ENCODE measurements at places on chromosomes 12 and 14.
A peak's percentile ranks its signal among the peaks of the same experiment; 100 is the strongest.

DNA sequence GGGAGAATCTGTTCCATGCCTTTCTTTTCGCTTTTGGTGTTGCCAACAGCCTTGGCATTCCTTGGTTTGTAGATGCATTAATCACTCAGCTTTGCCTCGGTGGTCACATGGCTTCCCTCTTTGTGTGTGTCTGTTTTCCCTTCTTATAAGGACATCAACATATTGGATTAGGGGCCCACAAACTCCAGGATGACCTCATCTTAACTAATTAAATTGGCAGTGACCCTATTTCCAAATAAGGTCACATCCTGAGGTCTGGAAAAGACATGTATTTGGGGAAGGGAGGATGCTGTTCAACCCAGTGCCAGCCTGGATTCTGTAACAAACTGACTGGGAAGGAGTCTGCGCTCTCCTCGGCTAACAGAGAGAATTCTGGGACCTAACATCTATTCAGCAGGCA, 365.7 kb upstream of the FKBP4 start:
- no peak for DNase-seq

DNA sequence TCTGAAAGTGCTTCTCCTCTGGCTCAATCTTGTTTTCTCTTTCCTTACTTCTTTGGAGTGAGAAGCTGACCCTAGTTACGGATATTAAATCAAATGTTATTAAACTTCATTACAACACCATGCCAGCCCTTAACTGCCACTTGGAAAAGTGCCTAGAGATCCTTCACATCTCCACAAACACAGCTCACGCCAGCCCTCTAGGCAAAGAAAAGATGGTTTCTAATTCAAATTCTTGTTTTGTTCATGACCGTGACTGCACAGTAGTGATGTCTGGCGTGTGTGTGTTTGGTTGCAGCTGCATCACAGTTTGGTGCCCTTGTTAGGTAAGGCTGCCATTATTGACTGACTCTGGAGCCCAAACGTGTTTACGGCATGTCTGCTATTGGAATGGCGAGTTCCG, 113.0 kb downstream of the BEGAIN start:
- DNase-seq = no peak

DNA sequence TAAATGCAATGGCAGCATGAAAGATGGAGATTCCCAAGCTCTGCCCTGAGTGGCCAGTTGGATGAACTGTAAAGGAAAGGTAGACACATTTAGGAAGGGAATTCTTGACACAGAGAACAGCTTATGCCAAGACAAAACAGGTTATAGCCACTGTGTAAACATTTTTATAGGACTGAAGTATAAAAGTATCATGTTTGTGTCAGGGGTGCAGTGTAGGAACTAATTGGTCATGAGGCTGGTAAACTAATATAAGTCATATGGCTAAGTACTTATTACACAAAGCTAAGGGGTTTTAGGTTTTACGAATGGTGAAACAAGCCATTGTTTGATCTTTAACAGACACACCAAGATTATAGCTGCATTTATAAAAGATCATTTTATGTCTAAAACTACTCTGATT, 207.7 kb upstream of the SLC16A7 start:
- DNase-seq = no peak

DNA sequence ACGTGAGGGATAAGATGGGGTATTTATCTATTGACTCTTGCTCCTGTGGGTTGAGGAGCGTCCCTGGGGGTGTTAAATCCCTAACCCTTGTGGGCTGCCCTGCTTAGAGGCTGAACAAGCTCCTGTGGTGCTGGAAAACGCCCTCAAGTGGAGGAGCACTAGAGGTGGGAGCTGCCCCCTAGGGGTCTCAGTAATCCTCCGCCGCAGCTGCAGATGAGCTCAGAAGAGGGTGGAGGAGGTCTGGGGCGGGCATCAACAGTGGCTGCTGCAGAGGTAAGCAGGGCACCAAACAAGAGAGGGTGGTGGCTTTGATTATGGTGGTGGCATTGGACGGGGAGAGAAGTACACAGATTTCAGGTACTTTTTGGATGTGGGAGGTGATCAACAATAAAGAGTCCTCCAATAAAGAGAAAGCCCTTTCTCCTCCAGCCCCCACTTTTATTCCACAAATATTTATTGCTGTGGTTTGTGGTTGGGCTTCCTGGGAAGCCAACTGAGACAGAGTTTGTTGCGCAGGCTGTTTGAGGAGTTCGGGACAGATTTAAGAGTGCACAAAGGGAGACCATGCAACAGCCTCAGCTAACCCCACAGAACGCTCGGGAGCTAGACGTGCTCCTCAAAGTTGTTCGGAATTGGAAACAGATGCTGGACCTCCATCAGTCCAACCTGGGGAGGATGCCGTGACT, 179.9 kb downstream of the ADCK1 start:
- DNase-seq = no peak

- no peak for DNase-seq
Observed at GRCh38 chr14:37061697-37062096, 110.7 kb downstream of the SLC25A21 start.

GRCh38 chr14:97328743-97329142, 531.6 kb downstream of the VRK1 start:
- DNase-seq = no peak

GRCh38 chr14:91418387-91419043, 895 bp upstream of the CCDC88C start:
- peak; percentile 53 for DNase-seq

DNA sequence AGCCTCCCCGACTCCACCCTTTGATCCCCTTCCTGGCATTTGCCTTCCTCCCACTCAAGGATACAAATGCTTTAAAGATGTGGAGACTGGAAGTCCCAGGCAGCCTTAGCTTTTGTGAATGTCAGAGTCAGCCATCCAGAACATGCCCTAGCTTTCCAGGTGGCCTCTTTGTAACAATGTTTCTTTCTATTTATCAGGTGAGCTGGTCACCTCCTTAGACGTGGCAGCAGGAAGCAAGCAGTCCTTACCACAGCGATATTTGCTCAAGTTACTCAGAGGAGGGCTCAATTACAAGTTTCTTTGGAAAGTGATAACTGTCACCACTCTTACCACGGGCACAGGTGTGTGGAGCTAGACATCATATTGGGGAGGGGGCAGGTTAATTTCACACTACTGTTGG, 4.9 kb downstream of the GALNT6 start:
- DNase-seq = no peak

- DNase-seq = no peak
Observed at GRCh38 chr12:118342090-118342489, 30.6 kb downstream of the TAOK3 start.

- DNase-seq = no peak
Observed at GRCh38 chr14:47392326-47392725, 283.1 kb downstream of the MDGA2 start.

GRCh38 chr12:120586860-120587259, 5.7 kb upstream of the POP5 start:
- DNase-seq = no peak

GRCh38 chr14:103442288-103442687, 57.1 kb downstream of the MARK3 start:
- DNase-seq = no peak

- no peak for DNase-seq
Observed at GRCh38 chr14:98244162-98244948, 1027.6 kb downstream of the BCL11B start.

GRCh38 chr14:89458713-89459420, 41.8 kb upstream of the FOXN3 start:
- no peak for DNase-seq

- no peak for DNase-seq
Observed at GRCh38 chr14:88983755-88984154, 159.3 kb downstream of the TTC8 start.

DNA sequence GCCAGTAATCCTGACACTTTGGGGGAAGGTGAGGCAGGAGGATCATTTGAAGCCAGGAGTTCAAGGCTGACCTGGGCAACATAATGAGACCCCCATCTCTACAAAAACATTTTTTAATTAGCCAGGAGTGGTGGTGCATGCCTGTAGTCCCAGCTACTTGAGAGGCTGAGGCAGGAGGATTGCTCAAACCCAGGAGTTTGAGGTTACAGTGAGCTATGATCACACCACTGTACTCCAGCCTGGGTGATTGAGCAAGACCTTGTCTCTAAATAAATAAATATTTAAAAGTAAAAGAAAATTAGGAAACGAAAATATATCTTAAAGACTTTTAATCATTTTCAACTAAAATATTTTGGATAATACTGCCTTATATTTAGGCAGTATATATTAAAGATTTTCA, 25.9 kb downstream of the CKB start:
- no peak for DNase-seq

DNA sequence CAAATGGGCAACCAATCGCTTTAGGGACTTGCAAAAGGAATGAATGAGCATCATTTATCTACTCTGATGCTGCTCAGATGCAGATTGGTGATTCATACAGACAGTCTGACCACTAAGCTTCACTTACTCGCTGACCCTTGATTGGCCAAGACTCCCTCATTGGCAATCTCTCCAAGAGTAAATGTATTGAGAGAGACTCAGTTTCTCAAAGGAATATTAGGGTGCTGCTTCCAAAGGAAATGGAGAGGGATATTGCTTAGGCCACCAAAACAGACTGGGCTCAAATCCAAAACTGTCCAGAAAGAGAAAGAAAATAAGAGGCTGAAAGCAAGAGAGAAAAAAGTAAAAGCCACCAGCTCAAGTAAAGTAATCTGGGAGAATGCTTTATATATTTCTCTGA, 785.2 kb downstream of the GALC start:
- no peak for DNase-seq

DNA sequence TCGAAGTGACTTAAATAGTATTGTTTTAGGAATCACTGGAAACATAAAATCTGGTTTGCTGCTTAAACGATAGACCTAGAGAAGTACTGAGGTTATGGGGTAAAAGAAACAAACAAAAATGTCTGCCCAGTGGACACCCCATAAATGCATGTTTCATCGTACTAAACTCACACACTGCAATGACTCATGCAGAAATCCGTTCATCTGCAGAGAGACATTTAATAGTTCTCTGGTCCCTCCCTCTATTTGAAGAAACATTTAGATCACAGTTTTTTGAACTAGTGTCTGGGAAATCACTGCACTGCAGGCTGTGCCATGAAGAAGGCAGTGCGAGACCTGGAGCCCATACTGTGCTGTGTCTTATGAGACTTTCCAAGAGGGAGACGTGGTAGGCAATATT, 25.5 kb downstream of the SLC17A8 start:
- no peak for DNase-seq

DNA sequence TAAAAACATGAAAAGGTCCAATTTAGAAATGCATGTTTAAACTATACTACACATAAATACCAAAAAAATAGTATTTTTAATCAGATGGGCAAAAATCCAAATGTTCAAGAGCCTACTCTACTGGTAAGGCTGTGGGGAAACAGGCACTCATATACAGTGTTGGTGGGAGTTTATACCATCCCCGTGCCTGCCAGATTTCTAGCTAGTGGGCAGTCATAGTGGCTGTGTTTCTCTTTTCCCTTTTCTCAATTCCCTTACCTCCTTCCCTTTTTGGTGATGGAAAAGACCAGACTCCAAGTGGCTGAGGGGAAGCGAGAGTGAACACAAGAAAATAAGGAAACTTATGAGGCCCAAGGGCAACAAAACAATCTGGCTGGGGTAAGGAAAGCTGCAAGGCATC, 14.7 kb downstream of the ZNF641 start:
- no peak for DNase-seq

DNA sequence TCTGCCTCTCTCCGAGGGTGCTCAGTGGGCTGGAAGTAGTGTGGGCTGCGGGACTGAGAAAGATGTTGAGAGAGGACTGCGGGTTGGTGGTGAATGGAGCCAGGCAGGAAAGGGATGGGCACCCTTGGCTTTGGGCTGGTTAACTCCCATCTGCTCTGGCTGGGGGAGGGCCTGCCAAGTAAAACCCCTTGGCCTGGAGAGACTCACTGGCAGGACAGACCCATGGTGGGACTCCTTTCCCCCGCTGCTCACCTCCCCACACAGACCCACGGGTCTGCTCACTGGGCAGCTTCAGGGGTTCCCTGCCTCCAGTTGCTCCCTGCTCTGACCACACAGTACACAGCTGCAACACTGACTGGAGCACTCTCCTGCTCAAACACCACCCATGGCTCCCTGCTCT, 54.1 kb downstream of the KRT80 start:
- no peak for DNase-seq

DNA sequence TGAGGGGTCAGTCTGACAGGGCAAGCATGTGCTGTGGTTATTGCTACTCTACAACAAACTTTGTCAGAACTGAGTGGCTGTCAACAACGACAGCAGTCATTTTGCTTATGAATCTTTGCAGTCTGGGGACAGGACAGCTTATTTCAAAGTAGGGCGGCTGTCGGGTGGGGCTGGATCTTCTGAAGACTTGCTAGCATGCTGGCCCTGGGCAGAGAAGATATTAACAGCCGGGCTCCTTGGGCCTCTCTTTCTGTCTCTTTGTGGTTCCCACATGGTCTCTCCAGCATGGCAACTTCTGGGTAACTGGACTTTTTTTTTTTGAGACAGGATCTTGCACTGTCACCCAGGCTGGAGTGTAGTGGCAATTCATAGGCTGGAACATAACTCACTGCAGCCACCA, 33.9 kb upstream of the ALDH2 start:
- no peak for DNase-seq

GRCh38 chr14:56333359-56334292, 215.4 kb downstream of the PELI2 start:
- DNase-seq = no peak

Data from KG1 (cell line).